ENCODE measurements at places on chromosomes 11 and 22.

- no peak for DNase-seq
These were observed 21.9 kb downstream of the MRPL23 start for GRCh38 chr11:1969035-1969434.

DNA sequence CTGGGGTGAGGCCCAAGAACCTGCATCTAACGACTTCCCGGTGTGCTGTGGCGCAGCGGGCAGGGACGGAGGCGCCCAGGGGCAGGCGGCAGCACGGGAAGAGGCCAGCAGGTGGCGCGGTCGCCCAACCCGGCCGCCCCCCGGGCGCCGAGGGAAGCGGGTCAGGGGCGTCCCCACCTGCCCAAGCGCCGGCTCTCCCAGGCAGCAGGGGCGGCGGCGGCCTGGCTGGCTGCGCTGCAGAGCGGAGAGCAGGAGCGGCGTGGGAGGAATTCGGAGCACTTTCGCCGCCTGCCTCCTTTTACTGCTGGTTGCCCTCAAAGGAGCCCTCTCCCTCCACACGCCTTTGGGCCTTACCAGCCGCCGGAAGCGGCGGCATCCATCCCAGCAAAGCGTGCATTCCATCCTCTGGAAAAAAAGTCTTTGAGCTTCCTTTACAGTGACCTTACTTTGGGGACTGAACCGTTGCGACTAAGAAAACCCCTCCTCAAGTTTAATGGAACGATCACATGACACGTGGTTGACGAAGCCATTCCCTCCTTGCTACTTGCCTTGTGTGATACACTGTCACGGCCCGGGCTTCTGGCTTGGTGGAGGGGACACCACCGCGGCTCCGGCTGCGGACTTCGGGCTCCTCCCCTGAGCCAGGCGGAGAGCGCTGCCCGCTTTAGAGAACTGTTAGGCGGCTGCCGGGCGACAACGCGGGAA is 106.8 kb upstream of the CLMP start:
- no peak for DNase-seq

DNA sequence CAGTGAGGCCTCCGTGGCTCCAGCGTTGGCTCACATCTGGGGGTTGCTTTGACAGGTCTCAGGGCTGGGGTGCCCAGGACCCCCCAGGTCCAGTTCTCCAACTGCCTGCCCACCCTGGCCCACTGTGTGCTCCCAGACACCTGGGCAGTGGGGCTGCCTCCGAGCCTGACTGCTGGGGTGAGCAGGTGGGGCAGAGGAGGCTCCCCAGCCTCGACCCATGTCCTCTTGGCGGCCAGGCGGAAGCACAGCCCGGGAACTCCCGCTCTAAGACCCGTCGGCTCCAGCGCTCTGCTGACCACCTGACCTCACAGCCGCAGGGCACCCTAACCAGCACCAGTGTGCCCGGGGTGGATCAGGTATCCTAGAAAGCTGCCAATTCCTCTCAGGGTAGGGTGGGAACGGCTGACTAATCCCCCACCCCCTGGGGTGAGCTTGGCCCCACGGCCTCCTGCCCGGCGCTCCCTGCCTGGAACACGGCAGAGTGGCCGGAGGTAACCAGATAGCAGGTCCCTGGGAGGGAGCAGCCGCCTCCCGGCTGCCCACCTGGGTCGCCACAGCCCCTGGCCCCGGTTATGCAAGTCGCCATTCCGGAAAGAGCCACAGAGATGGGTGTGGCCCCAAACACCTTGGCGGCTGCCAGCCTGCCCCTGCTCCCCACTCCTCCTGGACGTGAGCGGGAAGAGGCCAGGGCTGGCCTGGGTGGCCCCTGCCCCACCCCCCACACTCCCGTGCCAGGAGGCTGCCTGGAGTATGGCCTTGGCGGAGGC is 19.2 kb upstream of the MUC5B start:
- DNase-seq = no peak

DNA sequence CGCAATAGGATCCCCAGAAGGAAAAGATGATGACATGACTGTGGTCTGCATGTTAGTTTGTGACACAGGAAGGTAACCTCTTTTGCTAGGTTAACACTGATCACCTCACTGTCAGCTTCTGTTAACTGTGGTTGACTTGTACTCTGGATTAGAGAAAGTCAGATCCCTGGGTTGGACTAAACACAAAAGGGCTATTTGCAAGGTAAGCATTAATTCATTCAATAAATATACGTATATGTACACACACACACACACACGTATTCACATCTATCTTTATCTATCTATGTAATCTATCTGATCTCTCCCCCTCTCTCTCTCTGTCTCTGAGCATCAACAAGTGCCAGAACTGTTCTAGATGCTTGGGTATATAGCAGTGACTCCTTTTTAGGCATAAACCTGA is 136.1 kb upstream of the SNX19 start:
- no peak for DNase-seq

Data from NCI-H510A (cell line).